ENCODE measurements at places on chromosomes 1 and 21.

- no peak for DNase-seq
Measured at GRCh38 chr21:37737996-37738395, 178.3 kb downstream of the KCNJ6 start.

DNA sequence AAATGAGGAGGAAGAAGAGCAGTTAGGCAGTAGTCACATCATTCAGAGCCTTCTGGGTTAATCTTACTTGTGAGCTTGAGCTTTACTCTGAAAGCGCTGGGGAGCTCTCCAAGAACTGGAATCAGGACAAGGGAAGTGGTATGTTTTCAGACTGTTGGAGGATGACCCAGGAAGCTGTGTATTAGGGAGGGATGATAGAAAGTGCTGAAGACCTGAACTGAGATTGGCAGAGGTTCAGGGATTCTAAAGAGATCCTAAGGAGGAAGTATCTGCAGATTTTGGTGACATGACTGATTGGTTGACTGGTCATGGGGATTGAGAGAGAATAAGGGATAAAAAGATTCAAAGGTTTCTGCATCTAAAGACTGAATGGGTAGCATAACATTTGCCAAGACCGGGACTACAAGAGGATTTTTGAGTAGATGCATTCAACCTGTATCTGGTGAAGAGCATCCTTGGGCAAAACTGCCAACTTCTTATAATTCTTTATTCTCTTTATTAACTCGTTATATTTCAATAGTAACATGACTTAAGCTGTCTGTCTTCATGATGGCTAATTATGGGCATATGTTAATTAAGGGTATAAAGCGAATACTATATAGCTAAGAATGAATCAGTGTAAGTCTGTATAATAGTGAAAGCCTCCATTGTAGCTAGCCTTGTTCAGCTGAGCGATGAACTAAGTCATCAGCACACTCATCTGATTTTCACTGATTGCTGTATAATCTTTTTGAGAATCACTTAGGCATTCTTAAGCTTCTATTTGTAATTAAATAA lies 41.8 kb downstream of the XCL1 start:
- no peak for DNase-seq

DNA sequence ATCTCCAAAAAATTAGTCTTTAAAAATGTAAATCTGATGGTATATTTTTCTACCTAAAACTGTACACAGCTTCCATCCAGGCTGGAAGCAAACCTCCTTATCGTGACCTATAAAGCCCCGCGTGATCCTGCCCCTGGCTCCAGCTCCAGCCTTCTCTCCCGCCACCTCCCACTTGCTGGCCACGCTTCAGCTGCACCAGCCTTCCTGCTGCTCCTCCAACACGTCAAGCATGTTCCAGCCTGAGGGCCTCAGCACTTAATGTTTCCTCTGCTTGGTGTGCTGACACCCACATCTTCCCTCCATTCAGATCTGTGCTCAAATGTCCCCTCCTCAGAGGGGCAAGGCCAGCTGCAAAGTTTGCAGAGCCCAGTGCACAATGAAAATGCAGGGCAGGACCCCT lies 123.5 kb upstream of the MAGI3 start:
- no peak for DNase-seq

GRCh38 chr1:73593364-73593763 lies 604.6 kb downstream of the LRRIQ3 start:
- DNase-seq, result no peak

- DNase-seq, result no peak
Measured at GRCh38 chr1:229035054-229035747, 235.7 kb upstream of the RAB4A start.

DNA sequence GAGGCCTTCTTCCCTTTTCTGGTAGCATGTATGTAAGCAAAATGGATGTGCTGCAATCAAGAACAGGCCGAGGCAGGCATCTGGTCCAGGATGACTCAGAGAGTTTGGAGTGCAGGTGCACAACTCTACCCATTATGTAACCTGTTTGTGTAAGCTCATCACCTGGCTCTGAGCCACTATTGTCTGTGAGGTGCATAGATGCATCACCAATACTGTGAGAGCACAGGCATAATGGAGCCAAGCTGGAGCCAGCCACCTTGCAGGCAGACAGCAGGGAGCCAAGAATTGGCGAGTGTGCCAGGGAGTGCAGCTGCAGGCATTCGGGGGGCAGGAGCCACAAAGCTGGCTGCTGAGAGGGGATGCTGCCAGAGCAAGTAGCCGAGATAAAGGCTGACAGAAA lies 549.9 kb upstream of the RGS18 start:
- no peak for DNase-seq

DNA sequence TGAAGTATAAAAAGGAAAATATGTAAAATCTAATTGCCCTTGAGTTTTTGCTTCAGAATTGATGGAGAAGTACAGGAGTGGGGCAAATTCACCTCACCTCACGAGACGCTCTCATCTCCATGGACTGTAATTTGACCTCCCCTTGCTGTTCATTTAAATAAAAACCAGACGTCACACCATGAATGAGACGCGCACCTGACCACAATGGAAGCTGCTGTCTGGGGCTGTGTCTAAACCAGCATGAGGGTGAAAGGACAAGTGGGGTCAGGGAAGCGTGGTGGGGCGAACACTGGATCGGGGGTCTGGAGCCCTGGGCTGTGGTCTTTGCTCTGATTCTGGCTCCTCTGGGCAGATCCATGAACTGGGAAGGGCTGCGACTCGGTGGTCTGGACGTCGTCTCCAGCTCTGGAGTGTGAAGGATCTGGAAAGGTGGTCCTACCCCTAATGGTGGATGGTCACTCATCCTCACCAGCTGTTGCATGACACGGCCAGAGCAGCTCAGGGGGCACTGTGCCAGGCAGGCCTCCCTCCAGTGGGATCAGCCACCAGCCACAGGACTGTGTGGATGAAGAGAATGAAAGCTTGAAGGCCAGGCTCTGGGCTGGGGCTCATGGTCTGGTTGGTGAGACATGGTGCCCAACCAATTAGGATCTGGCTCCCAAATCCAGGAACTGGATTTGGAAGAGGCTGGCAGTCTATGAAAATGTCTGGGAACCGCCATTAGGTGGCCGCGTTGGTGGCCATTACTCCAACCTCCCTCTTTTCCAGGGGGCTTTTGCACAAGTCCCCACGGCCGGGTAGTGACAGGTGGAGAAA lies 728.6 kb downstream of the PTPRU start:
- no peak for DNase-seq

DNA sequence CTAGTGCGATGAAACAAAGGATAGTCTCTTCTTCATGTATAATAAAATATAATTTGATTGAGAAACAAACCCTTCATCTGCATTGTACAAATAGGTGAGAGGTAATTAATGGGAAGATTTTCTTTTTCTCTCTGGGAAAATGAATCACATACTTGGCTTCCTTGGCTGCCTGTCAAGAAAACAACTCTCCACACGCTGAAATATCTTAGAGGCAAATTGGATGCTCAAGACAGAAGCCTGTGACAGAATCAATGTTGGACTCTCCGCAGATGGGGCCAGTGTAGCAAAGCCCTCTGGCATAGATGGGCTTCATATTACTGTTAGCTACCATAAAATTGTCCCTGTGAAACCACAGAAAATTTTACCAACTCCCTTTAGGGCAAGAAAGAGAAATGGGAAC lies 186.6 kb downstream of the GRIK1 start:
- DNase-seq, result no peak

GRCh38 chr1:36696261-36696940 lies 213.7 kb upstream of the CSF3R start:
- no peak for DNase-seq

DNA sequence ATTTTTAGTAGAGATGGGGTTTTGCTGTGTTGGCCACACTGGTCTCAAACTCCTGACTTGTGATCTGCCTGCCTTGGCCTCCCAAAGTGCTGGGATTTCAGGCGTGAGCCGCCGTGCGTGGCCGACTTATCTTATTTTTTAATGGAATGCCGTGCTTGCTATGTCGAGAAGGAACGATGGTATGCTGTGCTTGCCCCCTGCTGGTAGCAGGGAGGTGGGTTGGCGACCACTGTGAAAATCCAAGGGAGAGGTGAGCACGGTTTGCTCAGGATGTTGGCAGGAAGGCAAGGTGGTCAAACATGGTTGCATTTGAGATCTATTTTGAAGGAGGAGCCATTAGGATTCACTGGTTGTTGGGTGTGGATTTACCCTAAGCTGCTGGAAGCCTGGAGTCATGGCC lies 45.8 kb upstream of the RCC2 start:
- no peak for DNase-seq

DNA sequence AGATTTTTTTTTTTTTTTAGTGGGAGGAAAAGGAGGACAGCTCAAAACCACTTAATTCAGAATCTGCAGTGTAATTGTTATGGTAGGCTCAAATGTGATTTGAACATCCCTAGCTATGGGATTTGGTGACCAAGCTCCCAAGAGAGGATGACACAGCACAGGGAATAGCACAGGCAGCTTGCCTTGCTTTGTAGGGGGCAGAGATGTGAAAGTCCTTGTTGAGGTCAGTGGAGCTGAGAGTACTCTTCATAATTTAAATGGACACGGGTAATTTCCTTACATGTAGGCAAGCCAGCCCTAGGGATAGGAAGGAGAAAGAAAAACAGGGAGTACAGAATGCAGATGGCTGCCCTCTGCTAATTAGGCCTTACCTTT lies 3.2 kb upstream of the UCK2 start:
- DNase-seq, result no peak

- no peak for DNase-seq
Measured at GRCh38 chr21:23977971-23978370, 1629.3 kb downstream of the MRPL39 start.

- DNase-seq, result no peak
Measured at GRCh38 chr1:223788746-223789415, 56.9 kb downstream of the TP53BP2 start.

GRCh38 chr1:215744419-215744818 lies 177.3 kb downstream of the KCTD3 start:
- no peak for DNase-seq

GRCh38 chr1:210043058-210043457 lies 105.0 kb downstream of the SYT14 start:
- no peak for DNase-seq

DNA sequence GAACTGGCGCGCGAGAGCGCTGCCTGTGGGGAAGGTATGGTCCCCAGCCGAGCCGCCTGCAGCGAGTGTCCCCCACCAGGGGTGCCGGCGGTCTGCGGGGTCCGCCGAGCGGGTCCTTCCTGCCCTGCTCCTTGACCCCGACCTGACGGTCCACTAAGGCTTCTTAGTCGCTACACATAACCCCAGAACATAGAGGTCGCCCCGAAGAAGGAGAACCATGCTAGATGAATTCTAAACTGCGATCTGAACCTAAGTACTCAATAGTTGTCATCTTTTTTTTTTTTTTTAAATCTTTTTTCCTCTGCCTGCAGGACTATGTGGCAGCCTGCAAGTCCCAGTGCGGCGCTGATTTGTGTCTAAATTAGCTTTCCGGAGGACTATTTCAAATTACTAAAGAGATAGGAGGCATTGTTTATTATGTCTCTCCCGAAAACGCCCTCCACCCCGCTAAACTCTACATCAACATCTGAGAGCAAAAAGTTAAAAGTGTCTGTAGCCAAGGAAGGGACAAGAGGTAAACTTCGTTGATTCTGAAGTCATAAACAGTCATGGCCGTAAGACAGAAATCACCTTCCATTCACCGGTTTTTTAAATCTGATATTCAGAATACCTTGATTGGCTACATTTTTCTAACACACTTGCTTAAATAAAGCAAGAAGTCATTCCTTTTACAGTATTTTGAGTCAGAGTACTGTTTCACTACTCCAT lies 476 bp downstream of the AXDND1 start:
- no peak for DNase-seq

- no peak for DNase-seq
Measured at GRCh38 chr1:81802707-81803430, 2.1 kb downstream of the ADGRL2 start.

DNA sequence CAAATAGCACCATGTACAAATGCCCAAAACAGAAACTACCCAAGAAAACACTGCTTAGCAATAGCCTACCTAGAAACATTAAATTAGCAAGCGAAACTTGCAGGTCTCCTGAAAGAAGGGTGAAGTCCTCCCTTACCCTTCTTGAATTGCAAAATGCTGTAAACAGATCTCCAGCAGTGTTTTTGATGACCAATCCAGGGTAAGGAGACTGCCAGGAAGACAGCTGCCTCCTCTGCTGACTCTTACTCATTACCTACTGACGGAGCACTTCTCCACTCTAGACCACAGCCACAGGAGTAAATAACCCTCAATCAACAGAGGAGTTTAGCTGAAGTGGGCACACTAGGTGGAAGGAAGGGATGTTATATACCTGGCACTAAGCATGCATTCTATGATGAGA lies 32.2 kb upstream of the GADD45A start:
- no peak for DNase-seq

DNA sequence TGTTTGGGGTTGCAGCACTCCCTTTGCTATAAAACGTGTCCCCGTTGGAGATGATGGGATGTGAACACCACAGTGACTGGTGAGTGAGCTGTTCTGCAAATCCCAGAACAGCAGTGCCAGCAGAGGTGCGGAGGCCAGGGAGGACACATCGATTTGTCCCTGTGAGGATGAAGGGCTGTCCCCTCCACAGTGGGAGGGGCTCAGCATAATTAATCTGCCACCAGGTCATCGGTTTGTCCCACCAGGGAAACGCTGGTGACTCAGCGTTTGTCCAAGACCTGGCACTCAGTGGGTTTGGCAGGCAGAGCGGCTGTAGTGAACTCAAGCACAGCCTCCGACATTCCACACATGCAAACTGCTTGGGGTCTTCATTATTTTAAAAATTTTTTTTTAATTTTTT lies 22.8 kb upstream of the PDE9A start:
- DNase-seq, result no peak

DNA sequence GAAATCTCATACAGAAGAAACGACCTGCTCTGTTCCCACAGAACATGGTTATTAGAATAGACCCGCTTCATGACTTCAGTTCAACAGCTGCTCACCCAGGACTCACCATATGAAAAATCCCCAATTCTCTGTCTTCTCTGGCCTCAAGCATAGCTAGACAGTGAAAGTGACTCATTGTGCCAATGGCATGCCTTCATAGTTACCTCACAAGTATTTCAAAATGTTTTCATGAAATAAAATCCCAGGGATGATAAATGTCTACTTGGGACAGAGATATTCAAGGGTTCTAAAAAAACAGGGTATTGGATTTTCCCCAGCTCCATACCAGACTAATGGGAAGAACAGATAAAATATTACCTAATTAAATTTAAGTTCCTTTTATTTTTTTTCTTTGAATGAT lies 82.3 kb downstream of the NOTCH2 start:
- DNase-seq, result no peak

DNA sequence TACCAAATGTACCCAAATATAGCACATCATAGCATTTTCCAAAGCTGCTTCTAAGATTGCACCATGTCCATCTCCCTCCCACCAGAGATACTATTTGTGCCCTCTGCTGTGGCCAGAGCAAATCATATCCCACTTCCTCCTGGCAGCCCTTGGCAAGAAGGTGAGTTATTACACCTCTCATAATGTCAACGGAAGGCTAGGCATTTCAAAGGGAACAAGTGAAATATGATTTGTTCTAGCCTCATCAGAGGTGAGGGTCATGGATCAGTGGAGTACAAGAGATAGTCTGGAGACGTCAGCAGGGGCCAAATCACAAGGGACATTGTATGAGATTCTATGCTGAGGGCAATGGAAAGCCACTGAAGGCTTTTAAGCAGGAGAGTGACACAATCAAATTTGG lies 90.2 kb upstream of the BCAR3 start:
- no peak for DNase-seq

- DNase-seq, result no peak
Measured at GRCh38 chr1:14055442-14056223, 355.6 kb downstream of the PRDM2 start.
